ENCODE measurements at places on chromosomes 3 and 15.

DNA sequence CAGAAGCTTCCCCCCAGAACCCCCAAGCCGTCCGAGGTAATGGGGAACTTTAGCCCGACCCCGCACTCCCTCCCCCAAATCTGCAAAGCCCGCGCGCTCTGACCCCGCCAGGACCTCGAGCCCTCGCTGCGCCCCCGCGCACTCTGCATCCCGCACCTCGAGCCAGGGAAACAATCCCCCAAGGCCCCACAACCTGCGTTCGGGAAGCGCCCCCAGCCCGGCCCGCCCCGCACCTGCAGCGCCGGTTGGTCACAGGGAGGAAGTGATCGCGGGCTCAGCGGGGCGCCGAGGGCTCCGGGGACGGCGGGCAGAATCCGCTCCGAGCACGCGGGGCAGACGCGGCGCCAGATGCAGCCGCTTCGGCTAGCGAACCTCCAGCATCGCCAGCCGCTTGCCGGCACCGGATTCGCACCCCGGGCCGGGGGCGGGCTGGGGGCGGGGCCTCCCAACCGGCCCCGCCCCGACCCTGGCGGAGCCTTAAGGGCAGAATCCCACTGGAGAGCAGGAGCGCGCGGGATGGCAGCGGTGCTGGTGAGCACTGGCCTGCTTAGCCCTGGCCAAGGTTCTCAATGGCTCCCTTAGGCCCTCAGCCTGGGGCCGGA lies at the start of gene CAMKV:
TSS of gene CAMKV (minus strand) at position 382 of the 602 bp plus-strand sequence. CDS start 7,518 bp downstream, outside the sequence.
- DNase-seq, result no peak

DNA sequence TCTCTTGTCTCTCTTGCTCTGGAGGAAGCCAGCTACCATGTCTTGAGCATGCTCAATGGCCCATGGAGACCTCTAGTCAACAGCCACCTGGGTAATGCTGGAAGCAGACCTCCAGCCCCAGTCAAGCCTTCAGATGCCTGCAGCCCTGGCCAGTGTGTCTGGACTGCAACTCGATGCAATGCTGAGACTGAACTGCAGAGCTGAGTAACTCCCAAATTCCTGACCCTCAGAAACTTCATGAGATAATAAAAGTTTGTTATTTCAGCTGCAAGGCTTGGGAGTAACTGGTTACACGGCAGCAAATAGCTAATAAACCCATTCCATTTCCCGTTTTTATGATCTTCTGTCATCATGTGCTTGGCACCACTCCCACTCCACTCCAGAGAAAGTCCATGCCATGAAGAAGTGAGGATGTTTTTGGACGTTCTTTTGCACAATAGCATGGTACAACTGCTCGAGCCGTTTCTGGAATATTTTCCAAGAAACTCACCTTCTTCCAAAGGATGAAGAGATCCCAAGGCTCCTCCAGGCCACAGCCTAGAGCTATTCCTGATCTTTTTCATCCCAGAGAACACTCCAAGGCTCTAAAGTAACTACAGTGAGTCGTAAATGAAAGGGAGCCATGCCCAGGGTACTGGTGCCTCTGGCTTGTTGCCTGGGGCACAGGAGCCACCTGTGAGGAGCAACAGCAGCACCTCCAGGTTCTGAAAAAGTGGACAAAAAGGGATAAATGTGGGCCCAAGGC lies 72.0 kb upstream of the KLF13 start:
- peak; percentile 67 for DNase-seq

DNA sequence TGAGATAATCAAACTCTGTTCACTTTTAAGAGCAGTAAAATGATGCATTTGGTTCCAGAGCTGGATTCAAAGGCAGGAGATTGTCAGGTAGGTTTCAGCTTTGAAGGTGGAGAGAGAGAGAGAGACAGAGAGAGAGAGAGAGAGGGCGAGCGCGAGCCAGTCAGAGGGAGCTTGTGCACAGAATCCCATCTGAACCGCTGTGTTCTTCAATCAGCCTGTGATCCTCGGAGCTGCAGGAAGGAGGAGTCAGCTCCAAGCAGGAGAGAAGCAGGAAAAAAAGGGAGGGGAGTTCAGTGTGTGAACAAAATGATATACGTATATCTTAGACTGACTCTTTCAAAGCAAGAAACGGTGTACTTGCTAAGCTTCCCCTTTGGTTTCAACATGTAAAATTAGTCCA lies at the start of gene GPR149:
TSS of gene GPR149 (minus strand) at position 177 of the 400 bp plus-strand sequence. CDS start 575 bp downstream, outside the sequence.
- no peak for DNase-seq

DNA sequence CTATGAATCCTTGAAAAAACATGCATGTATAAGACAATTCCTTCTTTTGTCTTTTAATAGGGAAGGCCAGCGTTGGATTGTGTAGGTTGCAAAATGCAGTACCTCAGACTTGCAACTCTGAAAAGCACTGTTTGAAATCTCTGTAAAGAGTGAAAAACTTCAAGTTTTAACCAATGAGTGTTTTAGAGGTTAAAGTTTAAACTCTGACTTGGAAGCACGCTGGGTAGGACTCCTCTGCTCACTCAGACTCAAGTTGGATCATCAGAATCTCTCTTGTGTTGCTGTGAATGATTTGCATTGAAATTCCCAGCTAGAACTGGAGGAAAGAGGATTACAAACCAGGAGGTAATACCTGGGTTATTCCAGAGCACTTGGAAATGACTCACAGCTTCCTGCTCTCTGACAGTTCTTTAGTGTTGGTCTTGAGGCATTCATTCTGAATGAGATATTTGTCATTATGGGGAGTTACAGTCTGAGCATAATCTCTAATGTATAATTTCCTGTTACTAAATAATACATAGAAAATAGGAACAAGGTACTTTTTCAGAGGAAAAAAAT lies 49.1 kb downstream of the PLS1 start:
- peak; percentile 45 for DNase-seq

- no peak for DNase-seq
Measured at GRCh38 chr3:149332771-149333170, 665 bp downstream of the TM4SF18 start.

DNA sequence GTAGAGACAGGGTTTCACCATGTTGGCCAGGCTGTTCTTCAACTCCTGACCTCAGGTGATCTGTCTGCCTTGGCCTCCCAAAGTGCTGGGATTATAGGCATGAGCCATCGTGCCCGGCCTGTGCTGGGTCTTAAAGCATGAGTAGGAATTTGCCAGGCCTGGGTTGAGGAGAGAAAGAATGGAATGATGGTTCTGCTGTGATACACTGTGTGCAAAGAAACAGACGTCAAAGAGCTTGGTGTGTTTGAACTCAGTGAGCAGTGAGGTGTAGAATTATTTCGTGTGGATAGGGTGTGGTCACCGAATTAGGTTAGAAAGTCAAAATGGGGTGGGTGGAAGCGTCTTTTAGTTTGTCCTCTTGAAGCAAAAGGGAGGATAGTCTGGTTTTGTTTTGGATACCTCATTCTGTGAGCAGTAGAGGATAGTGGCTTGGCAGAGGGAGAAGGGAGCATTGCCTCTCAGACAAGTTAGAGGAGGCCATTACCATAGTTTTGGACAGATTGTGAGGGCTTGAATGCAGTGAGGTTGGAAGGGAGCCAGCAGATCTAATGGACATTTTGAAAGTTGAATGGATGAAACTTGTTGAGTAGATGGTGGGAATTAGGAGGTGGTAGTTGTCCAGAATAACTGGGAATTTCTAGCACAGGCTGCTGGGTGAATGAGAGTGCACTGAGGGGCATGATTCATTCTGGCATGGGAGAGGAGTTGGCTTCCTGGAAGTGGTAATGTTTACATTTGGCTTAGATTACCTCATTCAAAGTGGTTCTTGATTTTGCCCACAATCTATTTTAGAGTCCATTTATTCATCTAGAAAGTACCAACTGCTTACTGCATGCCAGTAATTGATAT lies 27.2 kb downstream of the AKAP13 start:
- peak; percentile 82 for DNase-seq

GRCh38 chr3:12553921-12554391 lies 2.9 kb upstream of the MKRN2 start:
- DNase-seq, result peak; percentile 27

GRCh38 chr3:184786280-184786941 lies 25.6 kb upstream of the VPS8 start:
- DNase-seq, result peak; percentile 96

GRCh38 chr3:114848082-114848481 lies 299.0 kb downstream of the ZBTB20 start:
- DNase-seq, result no peak

- no peak for DNase-seq
Measured at GRCh38 chr3:73492186-73492585, 132.6 kb downstream of the PDZRN3 start.

GRCh38 chr3:78645628-78646310 lies 1122.0 kb downstream of the ROBO1 start:
- peak; percentile 75 for DNase-seq

- DNase-seq, result no peak
Measured at GRCh38 chr15:69939513-69940440, 157.9 kb downstream of the TLE3 start.

DNA sequence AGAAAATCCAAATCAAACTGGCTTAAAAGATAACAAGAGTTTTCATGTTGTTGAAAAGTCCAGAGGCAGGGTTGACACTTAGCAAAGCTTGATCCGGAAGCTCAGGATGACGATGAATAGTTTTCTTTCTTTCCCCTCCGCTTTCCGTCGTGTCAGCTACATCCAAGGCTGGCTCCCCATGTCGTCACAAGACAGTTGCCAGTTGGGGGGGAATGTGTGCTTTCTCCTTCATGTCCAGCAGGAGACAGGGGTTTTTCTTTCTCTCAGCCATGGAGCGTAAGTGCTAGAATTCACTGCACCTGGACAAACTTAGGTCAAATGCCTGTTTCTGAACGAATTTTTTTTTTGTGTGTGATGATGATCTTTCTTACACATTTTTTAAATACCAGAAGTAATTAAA lies 273.8 kb upstream of the RGMA start:
- DNase-seq, result no peak

- no peak for DNase-seq
Measured at GRCh38 chr3:21073561-21073960, 677.4 kb downstream of the ZNF385D start.

GRCh38 chr3:94373456-94373855 lies 310.6 kb downstream of the NSUN3 start:
- DNase-seq, result no peak

DNA sequence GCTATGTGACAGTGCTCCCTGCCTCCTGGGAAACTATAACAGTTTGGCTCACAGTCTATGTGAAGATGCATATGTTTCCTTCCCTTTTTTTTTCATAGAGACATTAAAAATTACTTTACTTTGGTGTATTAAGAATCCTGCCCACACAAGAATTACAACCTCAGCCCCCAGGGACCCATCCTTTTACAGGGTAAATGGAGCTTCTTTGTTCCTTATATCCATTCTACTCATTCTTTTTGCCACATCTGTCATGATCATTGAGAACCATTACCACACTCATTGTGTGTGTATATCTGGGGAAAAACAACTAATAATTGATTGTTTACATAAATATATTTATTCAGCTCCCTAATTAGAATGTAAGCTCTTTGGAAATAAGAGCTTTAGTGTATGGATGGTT lies 157.4 kb downstream of the SSR3 start:
- no peak for DNase-seq

- no peak for DNase-seq
Measured at GRCh38 chr3:133674290-133674919, 12.7 kb upstream of the TOPBP1 start.

DNA sequence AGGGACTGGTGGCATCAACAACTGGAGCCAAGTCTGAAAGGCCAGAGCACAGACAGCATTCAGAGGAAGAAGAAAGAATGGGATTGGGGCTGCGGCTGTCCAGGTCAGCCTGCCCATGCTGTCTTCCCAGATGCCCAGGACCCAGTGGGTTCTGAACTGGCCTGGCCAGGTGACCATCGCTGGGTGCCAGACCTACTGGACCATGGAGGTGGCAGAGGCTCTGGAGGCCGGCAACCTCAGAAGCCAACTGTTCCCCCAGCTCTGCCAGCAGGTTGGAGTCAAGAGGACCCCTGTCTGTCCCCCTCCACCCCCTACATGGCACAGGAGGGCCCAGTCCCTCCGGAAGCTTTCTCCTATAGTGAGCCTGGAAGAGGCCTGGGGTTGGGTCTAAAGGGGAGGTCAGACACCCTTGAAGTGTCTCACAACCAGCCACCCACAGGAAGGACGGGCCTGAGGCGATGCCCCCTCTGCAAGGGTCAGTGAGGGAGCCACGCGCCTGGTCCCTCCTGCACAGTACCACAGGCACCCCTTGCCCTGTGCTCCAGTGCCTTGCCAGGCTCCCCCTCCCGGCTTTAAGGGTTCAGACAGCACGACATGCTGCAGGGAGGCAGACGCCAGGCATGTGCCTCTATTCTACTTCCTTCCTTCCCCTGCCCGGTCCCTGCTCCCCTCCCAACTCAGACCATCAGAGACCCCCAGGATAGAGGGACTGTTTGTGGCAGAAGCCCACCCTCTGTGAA lies 43.2 kb downstream of the DNAH1 start:
- DNase-seq, result no peak

DNA sequence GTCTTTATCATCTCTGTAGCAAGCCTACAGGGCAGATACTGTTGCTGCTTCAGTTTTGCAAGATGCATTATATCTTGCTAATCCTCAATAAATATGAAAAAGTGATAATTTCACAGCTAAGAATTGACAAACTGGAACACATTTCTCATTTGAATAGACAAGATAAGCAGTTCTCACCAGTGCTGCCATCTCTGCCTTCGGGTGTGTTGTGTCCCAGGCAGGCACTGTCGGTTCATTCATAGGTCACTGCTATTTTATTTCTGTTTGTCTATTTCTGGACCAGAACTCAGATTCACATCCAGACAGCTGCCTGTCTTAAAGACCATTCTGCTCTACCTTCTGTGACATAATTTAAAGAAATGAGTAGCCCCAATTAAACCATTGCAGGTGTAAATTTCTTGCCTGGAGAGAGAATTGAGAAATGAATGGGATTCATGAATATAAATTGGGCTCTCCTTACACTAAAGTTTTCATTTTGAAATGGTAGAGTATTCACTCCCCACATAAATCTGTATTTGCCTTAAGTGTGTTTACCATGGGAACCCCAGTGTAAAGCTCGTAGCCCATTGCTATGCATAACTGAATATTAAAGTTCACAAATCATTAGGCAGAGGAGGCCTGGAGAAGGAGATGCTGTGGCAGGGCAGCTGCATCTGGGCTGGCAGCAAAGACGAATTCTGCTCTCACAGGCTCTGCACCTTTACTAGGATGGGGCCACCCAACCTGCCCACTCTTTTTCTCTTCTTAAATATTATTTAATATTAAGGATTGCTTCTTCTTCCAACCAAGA lies 149.9 kb downstream of the ARPP21 start:
- DNase-seq, result no peak

All from fibroblast of skin of right quadriceps (primary cell).